Naive thymus-derived CD8-positive, alpha-beta T cell (primary cell): ENCODE measurements at places on chromosomes 12 and 14.

- DNase-seq, result no peak
These were observed 117.7 kb downstream of the SOX5 start for GRCh38 chr12:23831739-23832138.

GRCh38 chr12:6442836-6443235 is 1.9 kb upstream of the CD27 start:
- DNase-seq, result no peak

DNA sequence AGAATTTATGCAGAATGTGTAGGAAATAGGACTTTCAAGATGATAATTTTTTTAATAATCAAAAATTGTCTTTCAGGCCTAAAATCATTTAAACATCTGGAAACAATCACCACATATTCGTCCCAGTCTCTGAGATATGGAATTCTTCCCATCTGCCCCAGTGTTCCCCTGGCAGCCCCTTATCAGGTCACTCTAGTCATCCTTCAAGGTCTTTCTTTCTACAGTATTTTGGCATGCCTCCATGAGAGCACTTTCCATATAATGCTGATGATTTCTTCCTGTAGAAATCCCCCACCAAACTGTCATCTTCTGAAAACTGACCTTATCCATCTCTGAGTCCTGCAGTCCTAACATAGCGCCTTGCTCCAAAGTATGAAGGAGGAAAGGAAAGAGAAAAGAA is 422.1 kb downstream of the RPS29 start:
- DNase-seq, result no peak

- DNase-seq, result no peak
These were observed 24.5 kb upstream of the KIF21A start for GRCh38 chr12:39467432-39467870.

DNA sequence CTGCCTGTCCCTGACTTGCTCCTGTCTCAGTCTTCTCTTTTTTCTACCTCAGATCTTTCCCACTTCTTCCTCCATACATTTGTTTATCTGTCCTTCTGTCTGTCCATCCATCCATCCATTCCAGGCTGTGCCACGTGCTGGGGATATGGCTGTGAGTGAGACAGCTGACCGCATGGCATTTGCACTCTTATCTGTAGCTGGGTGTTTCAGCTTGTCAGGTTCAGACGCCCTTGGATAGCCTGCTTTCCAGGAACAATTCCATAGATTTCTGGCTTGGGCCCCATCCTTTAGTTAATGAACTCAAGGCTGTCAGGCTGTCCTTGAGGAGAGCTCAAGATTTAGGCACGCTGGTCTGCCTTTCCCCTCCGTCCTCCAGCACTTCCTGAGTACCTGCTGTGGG is 116.6 kb downstream of the TSPAN9 start:
- no peak for DNase-seq

- DNase-seq, result no peak
These were observed 100.3 kb downstream of the SETD3 start for GRCh38 chr14:99380402-99380801.

DNA sequence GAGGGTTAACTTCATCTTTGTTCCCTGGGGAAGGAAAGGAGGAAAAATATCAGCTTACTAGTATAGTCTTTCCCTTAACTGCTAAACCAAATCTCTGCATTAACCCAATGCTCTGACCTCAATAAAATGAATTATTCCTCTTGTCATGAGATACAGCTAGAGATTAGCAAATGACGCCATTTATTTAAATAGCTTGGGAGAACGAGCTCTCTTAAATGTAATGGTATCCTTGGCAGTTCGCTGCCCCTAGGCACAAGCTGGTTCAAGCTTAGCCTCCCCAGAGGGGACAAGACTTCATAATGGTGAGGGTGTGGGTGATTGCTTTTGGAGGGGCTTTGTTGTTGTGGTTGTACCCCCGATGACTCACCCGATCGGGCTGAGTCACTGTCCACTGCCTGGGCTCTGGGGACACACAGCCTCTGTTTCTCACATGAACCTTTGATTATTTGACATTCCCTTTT is 19.6 kb downstream of the FNTB start:
- DNase-seq, result no peak

DNA sequence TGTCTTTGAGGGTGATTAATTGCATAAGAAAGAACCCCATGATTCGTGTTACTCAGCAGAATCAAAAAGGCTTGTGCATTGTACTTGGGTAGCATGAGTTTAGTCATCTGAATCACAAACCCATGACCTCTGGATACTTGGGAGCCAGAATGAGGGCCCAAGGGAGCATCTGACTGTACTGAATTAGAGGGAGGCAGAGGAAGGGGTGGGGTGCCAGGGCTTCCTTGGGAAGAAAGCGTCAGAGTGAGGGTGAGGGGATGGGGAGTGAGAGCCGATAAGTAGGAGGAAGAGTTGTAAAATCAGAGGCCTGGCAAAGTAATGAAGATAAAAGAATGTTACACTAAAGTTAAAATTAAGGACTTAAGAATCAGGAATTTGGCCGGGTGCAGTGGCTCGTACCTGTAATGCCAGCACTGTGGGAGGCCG is 29.8 kb downstream of the GPRC5D start:
- no peak for DNase-seq

- peak; percentile 77 for DNase-seq
These were observed 224.6 kb upstream of the CRY1 start for GRCh38 chr12:107317751-107318555.

DNA sequence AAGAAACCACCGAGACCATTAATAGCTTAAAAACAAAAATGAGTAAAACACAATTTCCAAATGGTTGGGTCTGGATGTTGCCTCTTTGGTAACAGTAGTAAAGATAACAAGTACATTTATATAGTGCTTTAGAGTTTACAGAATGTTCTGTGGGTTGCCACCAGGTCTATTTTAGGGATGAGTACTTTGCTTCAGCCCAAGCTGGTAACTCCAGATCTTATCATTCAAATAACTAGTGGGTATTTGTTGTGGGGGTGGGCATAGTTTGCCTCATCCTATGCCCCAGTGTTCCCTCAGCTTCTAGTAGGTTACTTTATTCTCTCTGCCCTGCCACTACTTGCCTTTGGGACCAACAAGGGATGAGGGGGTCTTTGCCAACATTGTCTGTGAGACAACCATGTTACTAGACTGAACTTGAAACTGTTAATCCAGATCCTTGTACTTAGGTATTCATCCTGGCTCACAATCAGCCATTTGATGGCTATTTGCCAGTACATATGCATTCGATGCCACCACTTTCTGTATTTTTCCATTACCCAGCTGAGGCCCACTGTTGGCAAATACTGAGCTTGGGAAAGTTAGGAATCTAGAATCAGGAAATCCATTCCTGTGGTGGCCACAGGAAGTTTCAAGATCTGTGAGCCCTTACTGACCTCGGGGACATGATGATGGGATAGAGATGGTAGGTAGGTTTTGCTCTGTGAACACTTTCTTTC is 17.6 kb upstream of the AKAP6 start:
- no peak for DNase-seq

- DNase-seq, result no peak
These were observed 19.4 kb downstream of the NUMB start for GRCh38 chr14:73438993-73439392.
